Fibroblast of skin of left biceps (primary cell): ENCODE measurements at places on chromosomes 11 and 22.

GRCh38 chr11:86149792-86150191 is 80.9 kb upstream of the PICALM start:
- no peak for DNase-seq

- no peak for DNase-seq
Measured at GRCh38 chr11:13667245-13667644, 1.2 kb upstream of the FAR1 start.

DNA sequence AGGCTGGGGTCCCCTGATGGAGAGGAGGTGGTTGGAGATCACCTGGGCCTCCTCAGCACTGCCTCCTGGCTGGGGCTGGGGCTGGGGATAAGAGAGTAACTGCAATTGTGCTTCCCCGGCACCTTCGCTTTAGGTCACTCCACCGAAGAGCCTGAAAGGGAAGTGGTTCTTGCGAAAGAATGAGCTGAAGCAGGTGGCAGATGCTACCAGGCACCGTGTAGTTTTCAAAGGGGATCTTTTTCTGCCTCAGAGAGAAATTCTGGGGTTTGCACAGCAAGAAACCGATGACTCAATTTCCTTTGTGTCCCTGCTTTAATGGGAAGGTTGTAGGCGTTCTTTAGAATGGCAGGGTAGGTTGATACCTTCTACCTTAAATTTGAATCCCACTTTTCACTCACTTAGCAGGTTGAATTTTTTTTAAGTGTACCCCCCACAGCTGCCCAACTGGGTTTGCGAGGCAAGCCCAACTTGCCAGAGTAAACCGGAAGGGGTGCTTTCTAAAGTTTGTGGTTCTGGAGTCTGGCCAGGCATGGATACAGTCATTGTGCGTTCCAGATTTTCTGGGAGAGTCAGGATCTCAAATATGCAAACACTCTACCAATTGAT is 5.3 kb downstream of the CD44 start:
- no peak for DNase-seq

- DNase-seq, result no peak
Measured at GRCh38 chr22:26264162-26264561, 94.9 kb downstream of the SEZ6L start.

GRCh38 chr11:57542582-57542981 is 5.2 kb downstream of the SMTNL1 start:
- DNase-seq, result no peak

GRCh38 chr22:44179989-44180705 is 578 bp upstream of the PARVG start:
- no peak for DNase-seq

DNA sequence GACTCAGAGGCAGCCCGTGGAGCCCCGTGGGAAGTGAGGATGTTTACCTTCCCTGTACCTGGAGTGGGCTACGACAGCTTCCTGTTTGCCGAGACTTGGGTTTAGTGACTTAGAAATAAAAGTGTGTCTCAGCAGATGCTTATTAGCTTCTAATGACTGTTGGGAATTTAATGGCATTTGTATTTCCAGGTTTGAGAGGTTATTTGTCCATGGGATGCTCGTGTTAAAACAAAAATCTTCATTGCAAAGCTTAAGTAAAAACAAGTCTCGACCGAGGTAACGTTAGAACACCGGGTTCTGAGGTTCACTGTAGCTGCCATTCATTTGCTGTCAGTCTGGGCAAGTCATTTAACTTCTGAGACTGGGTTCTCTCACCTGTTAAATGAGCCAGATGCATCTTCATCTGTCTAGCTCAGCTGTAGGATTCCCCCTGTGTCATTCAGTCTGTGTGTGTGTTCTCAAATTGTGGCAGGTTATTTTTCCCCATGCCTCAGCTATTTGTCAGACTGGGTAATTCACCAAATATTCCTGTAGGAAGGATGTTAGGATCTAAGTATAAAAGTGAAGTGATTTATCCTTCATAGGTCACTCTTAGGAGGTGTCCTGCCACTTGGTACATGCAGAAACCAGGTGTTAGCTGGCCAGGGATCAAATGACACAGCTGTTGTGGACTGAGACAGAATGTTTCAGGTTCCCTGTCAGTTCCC is 791 bp downstream of the EI24 start:
- DNase-seq, result no peak

- no peak for DNase-seq
Measured at GRCh38 chr11:134271978-134272377, 4.2 kb upstream of the GLB1L3 start.

DNA sequence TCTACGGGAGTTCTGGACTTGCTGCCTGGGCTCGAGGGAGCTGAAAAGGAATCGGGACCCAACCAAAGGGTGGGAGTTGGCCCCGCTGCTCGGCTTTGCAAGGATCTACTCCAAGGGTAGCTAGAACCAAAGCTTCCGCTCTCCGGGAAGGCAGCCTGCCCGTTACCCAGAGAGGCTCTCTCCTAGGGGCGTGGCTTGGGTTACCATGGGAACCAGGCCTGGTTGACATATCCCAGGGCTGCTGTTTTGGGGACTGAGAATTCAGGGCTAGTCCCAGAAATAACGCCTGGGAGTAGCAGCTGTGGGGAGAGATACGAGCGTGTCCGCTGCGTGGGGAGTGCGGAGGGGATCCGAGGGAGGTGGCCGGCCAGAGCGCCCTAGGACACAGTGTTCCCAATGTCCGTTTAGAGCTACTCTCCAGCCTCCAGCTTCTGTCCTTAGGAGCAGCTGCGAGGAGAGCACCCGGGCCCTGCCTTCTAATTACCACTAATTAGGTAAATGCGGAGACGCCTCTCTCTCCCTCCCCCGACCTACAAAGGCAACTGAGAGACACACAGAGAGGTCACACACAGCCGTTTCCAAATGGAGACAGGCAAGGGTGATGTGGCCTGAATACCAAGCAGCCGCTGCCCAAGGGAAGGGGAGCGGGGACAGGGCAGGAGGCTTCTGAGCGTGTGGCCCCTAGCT is 141.6 kb upstream of the CADM1 start:
- no peak for DNase-seq

- DNase-seq, result no peak
Measured at GRCh38 chr11:72773291-72773690, 20.6 kb downstream of the STARD10 start.

GRCh38 chr22:20080776-20081654 is 974 bp downstream of the DGCR8 start:
- DNase-seq, result no peak

GRCh38 chr11:86800960-86801272 is 574 bp downstream of the PRSS23 start:
- no peak for DNase-seq

DNA sequence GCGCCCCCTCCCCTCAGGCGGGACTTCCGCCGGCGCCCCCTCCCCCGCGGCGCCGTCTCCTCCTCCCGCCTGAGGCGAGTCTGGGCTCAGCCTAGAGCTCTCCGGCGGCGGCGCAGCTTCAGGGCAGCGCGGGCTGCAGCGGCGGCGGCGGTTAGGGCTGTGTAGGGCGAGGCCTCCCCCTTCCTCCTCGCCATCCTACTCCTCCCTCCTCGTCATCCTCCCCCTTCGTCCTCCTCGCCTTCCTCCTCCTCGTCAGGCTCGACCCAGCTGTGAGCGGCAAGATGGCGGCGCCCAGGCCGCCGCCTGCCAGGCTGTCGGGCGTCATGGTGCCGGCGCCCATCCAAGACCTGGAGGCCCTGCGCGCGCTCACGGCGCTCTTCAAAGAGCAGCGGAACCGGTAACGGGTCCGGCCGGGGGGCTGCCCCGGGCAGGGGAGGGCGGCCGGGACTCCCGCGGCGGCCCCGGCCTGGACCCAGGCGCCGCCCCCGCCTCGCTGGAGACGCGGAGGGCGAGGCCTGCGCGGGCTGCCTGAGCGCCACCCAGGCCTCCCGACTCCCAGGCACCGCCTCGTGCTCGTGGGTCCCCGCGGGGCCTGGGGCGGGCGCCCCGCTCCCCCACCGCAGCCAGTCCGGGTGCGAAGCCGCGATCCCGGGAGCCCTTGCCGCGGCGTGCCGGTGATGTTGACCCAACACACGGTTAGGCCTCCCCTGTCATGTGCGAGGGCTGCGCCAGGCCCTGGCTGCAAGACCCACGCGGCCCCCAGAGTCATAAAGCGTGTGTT is at the start of gene ATXN10:
ATXN10 (plus strand) TSS at position 52 of the 781 bp plus-strand sequence; CDS start at position 282, 230 bp downstream.
- DNase-seq, result no peak

DNA sequence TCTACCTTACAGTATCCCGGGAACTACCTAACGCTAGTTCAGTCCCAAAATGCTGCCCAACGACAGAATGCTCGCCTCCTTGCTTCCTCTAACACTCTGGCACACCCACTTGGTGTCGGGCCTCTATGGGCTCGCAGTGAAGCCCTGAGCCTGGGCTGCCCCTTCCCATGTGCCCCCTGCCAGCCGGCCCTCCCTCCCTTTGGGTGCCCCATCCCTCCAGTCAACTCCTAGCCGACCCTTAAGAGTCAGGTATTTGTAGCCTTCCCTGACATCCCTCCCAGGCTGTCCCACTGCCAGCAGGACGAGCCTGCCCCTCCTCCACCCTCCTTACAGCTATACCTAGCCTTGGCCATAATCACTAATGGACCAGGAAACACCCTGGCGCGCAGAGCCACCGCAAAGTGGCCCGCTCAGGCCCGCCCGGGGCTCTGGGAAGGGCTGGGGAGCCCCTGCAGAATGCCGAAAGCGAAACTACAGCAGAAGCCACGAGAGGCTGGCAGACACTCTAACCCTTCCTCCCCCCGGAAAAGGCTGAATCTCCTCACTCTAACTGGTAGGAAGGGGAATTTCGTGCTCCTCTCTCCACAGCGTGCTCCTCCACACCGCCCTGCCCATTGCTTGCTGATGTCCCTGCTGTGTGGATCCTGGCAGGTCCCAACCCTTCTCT is 8.2 kb downstream of the CBX7 start:
- DNase-seq, result no peak

- DNase-seq, result peak; percentile 31
Measured at GRCh38 chr11:21561581-21561980, 631.3 kb upstream of the ANO5 start.

DNA sequence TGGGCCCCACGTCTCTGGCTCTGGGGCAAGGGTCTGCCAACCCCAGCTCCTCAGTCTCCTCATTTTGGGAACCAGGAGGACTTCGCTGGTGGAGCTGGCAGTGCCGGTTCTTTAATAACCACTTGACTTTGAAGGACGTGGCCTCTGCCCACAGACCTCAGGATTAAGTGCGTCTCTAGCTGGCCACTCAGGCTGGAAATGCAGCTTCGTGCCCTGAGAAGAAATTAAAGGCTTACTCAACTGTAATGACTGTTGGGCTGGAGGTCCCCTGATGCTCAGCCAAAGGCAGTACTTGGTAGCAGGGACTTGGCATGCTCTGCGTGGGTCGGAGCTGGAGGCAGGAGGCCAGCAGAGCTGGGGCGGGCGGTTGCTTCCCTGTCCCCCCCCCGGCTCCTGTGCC is 16.7 kb upstream of the PARVG start:
- DNase-seq, result no peak

DNA sequence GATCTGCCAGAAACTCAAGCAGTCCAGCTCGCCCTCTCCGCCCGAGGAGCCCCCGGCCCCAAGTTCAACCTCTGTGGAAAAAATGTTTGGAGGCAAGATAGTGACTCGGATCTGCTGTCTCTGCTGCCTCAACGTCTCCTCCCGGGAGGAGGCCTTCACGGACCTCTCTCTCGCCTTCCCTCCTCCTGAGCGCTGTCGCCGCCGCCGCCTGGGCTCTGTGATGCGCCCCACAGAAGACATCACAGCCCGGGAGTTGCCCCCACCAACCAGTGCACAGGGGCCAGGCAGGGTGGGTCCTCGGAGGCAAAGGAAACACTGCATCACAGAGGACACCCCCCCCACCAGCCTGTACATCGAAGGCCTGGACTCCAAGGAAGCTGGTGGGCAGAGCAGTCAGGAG is 20.8 kb downstream of the USP35 start:
- no peak for DNase-seq

DNA sequence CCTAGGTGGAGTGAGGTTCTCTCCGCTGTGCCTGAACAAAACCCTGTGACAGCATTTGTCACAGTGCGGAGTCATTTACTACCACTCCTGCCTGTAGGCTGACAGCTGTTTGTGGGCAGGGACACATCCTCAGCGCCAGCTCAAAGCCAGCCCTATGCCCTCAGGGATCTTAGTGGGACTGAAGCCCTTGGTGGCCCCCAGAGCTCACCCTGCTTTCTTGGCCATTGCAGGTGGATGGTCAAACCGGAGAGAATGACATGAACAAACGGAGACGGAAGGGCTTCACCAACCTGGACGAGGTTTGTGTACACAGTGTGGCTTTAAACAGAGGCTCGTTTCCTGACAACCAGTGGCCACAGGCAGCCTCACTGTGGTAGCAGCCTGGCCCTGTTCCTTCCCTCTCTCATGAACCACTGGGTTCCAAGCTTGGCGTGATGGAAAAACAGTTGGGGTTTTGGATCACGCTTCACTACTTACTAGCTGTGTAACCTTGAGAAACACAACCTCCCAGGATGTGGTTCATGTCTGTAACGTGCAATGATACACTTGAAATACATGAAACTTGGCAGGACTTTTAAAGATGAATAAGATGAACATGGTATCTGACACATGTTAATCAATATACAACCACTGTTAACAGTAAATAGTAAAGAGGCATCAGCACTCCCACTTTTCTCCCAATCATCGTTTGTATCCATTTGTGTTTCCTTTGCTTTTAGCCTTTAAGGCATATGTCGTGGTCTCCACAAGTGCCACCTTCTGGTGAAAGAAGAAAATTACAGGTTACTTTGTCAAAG is 125.8 kb downstream of the MICAL2 start:
- peak; percentile 42 for DNase-seq

DNA sequence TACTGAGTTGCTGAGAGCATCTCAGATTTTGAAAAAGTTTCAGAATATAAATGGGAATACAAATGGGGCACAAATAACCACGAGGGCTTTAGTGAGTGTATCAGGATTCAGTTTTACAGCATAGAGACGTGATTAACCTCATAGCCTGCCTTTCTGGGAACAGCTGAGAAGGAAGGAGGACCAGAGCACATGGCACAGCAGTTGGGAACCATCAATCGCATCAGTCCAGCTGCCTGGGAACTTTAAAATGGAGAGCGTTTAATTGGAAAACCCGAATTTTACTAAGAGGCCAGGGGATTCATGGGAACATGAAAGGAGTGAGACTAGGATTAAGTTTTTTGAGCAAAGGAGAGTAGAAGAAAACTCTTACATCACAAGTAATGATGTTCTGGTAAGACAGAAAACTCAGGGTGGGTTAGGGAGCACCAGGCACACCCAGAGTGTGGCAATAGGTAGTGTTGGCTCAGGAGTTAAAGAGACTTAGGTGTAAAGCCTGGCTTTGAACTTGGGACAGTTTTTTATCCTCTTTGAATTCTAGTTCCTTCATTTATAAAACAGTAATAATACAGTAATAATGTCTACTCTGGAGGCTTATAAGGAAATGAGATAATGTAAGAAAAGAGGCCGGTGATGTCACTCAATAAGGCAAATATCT is 40.2 kb downstream of the FZD4 start:
- no peak for DNase-seq

- DNase-seq, result no peak
Measured at GRCh38 chr22:50053861-50054260, 4.2 kb downstream of the TTLL8 start.

- DNase-seq, result peak; percentile 33
Measured at GRCh38 chr22:34914846-34915245, 151.1 kb upstream of the ISX start.

- DNase-seq, result no peak
Measured at GRCh38 chr22:43945632-43946383, 9.4 kb upstream of the SAMM50 start.
